T-helper 2 cell (primary cell): ENCODE measurements at places on chromosomes 6 and 20.

- DNase-seq, result no peak
Measured at GRCh38 chr6:77926198-77926751, 273.4 kb downstream of the MEI4 start.

GRCh38 chr6:111773501-111774345 is 99.5 kb downstream of the FYN start:
- no peak for DNase-seq

GRCh38 chr6:73203098-73203497 is 22.2 kb downstream of the KHDC1L start:
- DNase-seq, result no peak

DNA sequence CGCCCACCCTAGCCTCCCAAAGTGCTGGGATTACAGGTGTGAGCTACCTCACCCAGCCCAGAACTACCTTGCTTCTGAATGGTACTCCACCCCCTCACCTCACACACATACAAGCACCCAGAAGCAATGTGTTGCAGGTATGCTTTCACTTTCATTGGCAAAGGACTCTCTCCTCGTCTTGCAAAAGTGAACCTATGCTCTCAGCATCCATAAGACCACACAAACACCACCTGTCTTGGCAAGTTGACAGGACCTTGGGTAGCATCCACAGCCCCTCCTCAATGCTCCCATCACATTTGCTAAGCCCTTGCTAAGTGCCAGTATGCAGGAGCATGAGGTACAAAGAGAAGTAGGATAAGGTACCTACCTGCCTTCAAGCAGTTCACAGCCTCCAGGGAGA is 3.7 kb downstream of the KIF13A start:
- DNase-seq, result no peak

DNA sequence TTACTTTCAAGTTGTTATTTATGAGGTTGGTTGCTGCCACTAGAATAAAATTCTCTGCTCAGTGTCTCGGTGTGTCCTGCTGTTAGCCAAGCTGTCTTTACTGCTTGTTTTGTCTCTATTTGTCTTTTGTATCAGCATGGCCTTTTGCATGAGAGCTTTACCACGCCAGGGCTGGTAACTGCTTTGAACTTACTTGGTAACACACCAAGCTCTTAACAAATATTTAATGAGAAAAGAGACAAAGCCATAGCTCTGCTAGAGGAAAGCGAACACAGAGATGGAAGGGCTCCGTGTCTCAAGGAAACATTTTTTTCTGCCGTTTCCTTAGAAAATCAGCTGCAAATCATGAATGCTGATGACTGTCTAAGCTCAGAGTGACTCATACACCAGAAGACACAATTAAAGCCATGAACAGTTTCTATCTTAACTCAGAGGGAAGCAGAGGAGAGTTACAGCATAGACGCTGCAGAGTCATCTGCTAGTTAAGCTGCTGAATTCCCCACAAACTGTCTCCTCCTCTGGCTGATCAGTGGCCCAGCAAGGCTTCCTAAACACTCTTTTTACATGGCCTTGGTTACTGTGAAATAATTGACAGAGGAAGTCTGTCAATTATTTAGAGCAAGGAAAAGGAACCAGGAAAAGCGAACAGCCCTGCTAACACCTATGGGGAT is 44.8 kb downstream of the AGPAT4 start:
- no peak for DNase-seq

- no peak for DNase-seq
Measured at GRCh38 chr20:46145713-46146112, 27.6 kb downstream of the CD40 start.

DNA sequence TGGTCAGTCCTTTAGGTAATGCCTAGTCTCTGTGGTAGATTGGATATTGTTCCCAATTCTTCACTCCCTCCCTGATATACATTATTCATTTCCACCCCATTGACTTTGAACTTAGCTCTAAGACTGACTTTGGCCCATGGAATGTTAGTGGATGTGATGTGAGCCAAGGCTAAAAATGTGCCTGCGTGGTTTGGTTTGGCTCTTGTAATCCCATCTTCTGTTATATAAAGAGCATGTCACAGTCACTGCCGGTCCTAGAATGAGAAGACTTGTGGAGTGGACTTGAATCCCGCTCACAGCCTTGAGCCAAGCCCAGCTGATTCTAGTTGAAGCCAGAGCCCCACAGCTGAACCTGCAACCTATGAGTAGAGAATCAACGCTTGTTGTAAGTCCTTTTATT is 23.6 kb upstream of the DNAAF9 start:
- DNase-seq, result no peak

DNA sequence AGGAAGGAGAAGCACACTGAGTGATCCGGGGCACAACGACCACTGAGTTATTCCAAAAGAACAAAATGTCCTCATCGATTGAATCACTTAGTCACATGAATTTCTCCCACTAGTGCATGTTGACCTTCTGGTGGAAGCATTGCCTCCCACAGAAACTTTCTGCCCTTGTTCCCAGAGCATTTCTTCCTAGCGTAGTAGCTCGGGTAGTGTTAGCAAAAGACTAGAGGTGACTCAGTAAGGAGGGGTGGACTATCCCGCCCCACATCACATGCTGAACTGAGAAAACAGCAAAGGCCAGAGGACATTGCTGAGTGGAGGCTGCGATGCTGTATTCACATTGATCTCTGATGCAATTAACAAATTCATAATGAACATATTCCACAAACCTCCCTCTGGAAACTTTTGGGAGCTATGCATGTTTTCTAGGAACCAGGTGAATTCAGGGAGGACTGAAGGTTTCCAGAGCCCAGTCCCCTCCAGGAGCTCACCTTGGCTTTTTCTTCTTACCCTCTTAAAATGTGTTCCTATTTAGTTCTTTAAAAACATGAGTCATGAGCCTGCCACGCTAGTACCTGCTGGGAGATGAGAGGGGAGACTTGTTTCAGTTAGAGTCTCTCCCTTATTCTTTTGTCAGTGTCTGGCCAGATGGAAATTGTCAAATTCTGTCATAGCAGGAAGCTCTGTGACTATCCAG is 507.9 kb downstream of the CDH26 start:
- no peak for DNase-seq

DNA sequence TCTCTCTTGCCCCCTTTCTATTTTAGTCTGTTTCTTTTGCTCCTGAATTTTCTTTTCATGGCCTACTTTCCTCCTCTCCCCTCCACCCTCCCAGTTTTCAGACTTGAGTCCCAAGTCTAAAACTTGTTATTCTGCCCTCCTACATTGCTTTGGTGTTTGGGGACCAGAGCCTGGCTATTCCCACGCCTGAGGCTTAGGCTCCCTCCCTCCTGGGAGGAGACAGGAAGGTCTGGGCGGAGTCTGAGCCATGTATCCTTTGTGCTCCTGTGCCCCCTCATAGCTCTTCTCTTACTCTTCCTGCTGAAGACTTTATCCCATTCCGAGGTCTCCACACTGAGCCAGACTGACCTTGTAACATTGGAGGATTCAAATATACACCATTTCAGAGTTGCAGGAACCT is 69.5 kb downstream of the DAAM2 start:
- no peak for DNase-seq

GRCh38 chr6:19713411-19713810 is 123.8 kb upstream of the ID4 start:
- DNase-seq, result no peak
